Activated CD4-positive, CD25-positive, alpha-beta regulatory T cell treated with anti-CD3 and anti-CD28 coated beads, Interleukin-2, amount 50 U/mL, for 24 hours (primary cell): ENCODE measurements at places on chromosomes 1 and 21.
A peak's percentile ranks its signal among the peaks of the same experiment; 100 is the strongest.

DNA sequence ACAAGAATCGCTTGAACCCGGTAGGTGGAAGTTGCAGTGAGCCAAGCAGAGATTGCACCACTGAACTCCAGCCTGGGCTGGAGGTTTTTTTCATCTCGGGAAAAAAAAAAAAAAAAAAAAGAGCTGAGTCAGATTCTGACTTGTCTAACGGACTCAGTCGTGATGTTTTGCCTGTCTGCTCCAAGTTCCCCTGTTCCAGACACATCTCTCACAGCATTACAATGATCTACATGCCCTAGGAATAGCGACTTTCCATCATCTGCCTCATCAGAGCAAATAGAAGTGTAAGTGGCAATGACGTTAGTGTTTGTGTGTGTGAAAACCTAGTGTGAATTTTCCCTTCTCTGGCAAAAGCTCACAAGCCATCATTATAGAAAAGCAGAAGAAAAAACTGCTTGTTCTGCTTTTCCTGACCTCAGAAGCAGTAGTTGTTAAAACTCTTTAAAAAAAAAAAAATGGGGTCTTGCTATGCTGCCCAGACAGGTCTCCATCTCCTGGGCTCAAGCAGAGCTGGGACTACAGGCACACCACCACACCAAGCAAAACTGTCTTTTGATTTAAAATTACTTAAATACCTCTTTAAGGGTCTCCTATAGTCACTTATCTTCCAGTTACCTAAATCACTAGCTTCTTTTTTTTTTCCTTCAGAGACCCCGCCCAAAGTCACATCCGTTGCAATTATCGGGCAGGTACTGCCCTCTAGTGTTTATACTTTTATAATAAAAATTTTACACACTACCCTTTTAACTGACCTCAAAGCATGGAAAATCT, 37.3 kb downstream of the PLEKHO1 start:
- peak; percentile 79 for ATAC-seq

GRCh38 chr21:38858812-38859205, 53.1 kb downstream of the ETS2 start:
- ATAC-seq = no peak

DNA sequence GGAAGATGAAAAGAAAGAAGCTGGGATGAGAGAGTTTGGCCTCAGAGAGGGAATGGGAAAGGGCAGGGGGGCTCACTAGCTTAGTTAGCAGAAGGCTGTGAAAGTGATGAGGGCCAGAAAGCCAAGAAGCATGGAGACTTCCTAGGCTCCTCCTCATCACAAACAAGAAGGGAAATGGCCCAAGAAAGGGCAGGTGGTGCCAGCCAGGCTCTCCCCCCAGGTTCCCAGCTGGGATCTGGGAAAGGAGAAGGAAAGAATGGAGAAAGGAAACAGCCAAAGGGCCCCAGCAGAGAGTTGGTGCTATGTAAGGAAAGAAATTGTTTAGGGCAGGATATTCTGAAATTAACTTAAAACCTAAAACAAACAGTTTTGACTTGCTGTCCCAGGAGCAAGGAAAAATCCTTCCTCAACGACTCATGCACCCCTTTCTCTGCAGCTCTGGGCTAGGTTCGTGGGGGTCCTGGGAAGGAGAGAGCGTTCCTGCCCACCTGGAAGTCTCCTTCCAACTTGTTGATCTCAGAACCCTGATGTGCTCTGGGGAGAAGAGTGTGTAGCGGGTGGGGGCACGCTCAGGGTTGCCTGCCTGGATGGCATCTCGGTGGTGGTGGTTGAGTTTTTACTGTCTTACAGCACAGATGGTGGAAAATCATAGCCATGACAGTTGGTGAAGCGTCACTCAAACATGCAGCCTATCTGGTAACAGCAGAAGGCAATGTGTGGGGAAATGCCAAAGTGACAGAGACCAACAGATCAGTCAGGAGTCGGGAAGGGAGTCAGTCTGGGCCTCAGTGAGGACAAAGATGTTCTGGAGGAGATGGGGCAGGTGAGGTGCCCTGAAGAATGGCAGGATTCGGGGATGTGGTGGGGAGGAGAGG, 147.3 kb downstream of the CLIC6 start:
- ATAC-seq = no peak

GRCh38 chr1:181061487-181061886, 27.0 kb upstream of the IER5 start:
- no peak for ATAC-seq

DNA sequence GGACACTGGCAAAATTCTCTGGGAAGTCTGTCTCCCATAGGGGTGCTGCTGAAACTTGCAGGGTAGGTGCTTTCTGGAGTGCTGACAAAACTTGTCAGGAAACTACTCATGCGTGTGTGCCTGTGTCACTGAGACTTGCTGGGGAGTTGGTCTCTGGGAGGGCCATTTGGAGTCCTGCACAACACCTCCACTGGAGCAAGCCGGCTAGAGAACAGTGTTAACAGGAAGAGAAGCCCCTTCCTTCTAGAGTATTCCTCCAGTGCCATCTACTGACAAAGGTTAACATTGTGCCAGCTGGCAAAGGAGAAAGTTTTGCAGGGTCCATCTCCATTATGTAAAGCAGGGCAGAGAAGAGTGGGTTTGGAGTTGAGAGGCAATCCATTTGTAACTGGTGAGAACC, 30.0 kb downstream of the ZMYM4 start:
- ATAC-seq = peak; percentile 44

- no peak for ATAC-seq
These were observed 56.1 kb downstream of the GADD45A start for GRCh38 chr1:67741121-67741520.

DNA sequence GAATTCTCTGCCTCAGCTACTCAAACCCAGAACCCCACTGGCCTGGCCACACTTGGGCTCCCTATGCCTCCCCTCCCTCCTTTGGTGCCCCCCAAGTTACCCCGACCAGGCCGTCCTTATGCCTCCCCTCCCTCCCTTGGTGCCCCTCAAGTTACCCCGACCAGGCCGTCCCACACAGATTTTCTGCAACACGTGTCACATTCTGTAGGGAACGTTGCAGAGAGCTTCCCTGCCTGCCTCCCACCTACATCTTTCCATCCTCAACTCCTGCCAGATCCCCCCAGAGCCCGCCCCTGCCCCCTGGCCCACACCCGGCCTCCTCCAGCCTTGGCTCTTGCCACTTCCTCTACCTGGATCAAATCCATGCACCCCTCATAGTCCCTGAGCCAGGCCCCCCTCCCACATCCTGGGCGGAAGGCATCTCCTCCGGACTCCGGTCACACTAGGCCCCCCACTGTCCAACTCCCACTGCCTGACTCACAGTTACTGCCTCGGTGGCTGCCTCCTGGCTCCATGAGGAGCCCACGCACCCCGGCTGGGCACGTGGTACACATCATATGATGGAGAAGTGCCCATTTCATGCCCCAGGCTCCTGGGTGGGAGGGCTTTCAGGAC, 41.2 kb downstream of the KCNAB2 start:
- no peak for ATAC-seq

GRCh38 chr1:91020967-91021685, 709 bp downstream of the ZNF644 start:
- ATAC-seq = peak; percentile 56

GRCh38 chr1:186298851-186299250, 76.2 kb downstream of the TPR start:
- no peak for ATAC-seq

DNA sequence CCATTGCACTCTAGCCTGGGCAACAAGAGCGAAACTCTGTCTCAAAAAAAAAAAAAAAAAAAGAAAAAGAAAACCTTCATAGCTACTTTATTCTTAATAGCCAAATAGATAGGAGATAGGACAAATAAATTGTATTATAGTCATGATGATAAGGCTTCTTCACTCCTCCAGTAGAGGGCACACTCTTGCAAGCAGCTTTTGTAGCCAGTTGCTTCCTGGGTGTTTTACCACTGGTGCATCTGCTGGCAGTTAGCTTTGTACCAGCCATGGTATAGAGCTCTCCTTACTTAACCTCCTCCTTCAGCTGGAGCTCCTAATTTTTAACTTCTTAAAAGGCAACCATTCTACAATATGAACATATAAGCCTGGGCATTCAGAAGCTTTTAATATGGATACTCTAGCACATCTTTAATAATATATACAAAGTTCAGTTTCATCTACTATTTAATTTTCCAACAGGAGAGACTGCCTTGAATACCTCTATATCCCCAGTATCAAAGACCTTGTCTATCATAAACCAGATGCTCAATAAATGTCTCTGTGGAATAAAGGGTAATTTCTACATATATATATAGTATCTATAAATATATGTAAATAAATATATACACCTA, 35.8 kb downstream of the EVI5 start:
- ATAC-seq = peak; percentile 66

DNA sequence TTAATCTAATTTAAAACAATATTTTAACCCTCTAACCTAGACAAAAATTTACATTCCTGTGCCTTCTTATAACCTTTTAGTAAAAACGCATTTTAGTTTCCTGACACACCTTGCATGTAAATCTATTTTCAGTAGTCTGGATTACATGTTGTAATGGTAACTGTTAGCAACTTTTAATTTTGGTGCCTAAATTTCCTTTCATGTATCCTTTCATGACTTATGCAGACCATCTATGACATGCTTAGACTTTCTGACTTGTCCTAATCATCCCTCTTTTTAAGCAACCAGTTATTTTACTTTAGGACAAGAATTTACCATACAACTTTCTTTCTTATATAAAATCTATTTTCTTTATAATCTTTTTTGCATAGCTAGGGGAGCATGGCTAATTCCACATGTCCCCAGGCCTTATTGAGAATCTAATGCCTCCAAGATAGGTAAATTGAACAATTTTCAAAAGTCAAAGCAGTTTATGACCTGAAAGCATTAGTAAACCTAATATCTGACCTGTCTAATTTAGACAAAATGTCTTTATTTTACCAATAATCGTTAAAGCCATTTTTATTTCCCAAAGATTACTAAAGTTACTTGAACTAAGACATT, 57.5 kb upstream of the IL12RB2 start:
- no peak for ATAC-seq

GRCh38 chr21:36188081-36188681, 31.6 kb downstream of the DOP1B start:
- ATAC-seq = no peak

- ATAC-seq = no peak
These were observed 252.1 kb downstream of the KAZN start for GRCh38 chr1:14850563-14850962.

DNA sequence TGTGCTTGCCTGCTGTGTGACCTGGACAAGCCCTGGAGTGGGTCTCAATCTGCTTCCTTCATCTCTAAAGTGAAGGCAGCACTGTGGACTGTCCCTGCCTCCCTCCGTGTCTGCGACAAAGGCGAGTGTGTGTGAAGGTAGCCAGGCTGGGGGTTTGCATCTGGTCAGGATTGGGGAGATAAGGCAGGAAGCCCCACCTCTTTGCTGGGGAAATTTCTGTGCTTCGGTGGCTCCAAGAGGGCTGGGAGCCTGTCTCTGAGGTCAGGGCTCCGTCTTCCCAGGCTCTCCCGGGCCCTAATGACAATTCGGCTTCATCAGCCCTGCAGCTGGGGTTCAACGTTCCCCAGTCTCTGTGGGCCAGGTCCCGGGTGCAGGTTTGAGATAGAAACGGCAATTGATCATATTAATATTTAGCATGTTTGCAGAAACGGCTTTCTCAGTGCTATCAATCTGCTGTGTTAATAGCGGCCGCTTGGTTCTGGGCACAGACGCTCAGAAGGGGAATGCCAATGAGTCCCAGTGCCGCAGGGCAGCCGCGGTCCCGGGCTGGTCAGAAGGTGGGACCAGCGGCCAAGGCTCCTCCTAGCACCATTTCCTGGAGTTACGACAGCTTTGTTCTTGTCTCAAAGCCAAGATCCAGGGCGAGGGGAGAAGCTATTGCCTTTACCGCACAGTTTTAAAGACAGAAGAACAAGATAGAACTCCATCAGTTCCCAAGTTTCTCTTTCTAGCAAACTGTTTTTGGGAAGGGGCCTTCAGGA, 105.7 kb downstream of the PRDM16 start:
- ATAC-seq = no peak

- no peak for ATAC-seq
These were observed 1650.9 kb downstream of the BRINP3 start for GRCh38 chr1:188826800-188827199.

DNA sequence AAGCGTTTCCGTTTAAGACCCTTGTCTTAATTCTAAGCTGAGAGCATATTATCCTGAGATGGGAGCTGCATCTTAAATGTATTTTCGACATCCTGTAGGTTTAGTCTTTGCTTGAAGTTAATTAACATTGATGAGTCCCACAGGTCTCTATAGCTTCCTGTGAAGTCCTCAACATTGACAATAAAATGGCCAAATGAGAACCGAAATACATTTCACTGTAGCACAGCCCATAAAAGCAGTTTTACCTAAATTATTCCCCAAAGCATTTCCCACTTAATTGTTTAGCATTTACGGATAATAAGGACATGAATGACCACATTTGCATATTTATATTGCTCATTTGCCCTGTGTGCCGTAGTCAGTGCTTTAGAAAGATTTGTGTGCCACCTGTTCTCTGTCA, 116.4 kb downstream of the CRB1 start:
- ATAC-seq = no peak

DNA sequence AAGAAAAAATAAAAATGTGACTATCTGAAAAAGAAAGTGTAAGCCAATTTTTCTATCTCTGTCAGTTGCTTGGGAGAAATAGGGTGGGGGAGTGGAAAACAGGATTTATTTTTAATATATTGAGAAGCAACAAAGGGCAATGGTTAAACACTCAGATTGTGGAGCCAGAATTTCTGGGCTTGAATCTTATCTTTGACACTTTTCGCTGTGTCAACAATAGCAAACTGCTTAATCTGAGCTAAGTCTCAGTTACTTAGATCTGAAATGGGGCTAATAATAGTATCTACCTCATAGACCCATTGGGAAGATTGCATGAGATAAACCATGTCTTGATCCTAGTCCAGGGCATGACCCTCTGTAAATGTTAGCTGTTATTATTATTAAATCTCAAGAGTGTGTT, 468.1 kb downstream of the ADGRL2 start:
- no peak for ATAC-seq

DNA sequence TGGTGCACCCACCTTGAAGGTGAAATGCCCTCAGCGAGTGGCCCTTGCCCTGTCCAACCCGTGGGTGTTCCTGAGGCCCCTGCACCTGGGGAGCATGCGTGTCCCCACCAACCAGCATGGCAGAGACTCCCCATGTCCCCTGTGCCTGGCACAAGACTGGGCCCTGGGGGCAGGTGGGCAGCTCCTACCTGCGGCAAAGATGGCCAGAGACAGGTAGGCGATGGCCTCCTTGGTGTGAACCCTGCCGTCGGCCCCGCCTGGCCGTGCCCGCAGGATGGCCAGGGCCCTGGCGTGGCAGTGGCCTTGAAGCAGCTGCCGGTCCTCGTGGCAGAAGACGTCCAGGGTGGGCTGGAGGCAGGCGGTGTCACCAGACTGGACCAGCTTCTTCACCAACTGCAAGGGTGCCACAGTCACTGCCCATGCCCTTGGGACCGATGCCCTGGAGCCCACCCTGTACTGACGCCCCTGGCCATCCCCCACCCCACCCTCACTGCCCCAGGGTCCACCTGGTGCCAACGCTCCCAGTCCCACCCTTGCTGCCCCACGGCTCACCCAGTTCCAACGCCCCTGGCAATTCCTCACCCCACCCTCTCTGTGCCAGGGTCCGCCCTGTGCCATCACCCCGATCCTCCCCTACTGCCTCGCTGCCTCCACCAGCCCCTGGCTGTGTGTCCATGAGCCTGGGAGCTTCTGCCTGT, 15.7 kb downstream of the TTC34 start:
- no peak for ATAC-seq
